ENCODE measurements at places on chromosomes 16 and 17. TPM values are rescaled to one million over a fixed set of nuclear protein-coding genes. Genes with fewer than 3 reads are reported as not detected.

SOST gene
- not detected for total RNA-seq

GPR139 gene
- not detected for total RNA-seq

MYO1C gene
- 196 TPM for total RNA-seq

PSME3IP1 gene
- 52.2 TPM for total RNA-seq

SAMD14 gene
- 1.4 TPM for total RNA-seq

LHX1 gene
- not detected for total RNA-seq

KRTAP4-6 gene
- total RNA-seq = not detected

CCL4 gene
- not detected for total RNA-seq

LAT gene
- total RNA-seq = not detected

DRC3 gene
- 0.72 TPM for total RNA-seq

ADAD2 gene
- total RNA-seq = not detected

KRTAP16-1 gene
- not detected for total RNA-seq

PRSS27 gene
- under 0.01 TPM for total RNA-seq

MT1X gene
- 37.2 TPM for total RNA-seq

CMTM1 gene
- total RNA-seq = 1.7 TPM

ZNF423 gene
- total RNA-seq = under 0.01 TPM

TBC1D3L gene
- total RNA-seq = 0.28 TPM

G6PC1 gene
- total RNA-seq = not detected

SRL gene
- total RNA-seq = under 0.01 TPM

AOC2 gene
- 0.36 TPM for total RNA-seq

HES7 gene
- total RNA-seq = not detected

TLE7 gene
- not detected for total RNA-seq

PYDC1 gene
- not detected for total RNA-seq

TXNDC11 gene
- 23.9 TPM for total RNA-seq

PPP4C gene
- 209 TPM for total RNA-seq

MATCAP1 gene
- total RNA-seq = 7.5 TPM

CCL5 gene
- total RNA-seq = not detected

CASKIN1 gene
- not detected for total RNA-seq

TACO1 gene
- total RNA-seq = 6.5 TPM

VASN gene
- 10.3 TPM for total RNA-seq

CDH5 gene
- not detected for total RNA-seq

SLC6A2 gene
- not detected for total RNA-seq

KRT27 gene
- total RNA-seq = not detected

EVPLL gene
- not detected for total RNA-seq

KRTAP17-1 gene
- not detected for total RNA-seq

TPSB2 gene
- total RNA-seq = not detected

PAGR1 gene
- total RNA-seq = 10.6 TPM

MARVELD3 gene
- not detected for total RNA-seq

PPM1E gene
- under 0.01 TPM for total RNA-seq
